ENCODE measurements at places on chromosomes 5 and 9.
A peak's percentile ranks its signal among the peaks of the same experiment; 100 is the strongest.

- no peak for DNase-seq
These were observed 1.4 kb downstream of the PAX5 start for GRCh38 chr9:37032713-37033112.

DNA sequence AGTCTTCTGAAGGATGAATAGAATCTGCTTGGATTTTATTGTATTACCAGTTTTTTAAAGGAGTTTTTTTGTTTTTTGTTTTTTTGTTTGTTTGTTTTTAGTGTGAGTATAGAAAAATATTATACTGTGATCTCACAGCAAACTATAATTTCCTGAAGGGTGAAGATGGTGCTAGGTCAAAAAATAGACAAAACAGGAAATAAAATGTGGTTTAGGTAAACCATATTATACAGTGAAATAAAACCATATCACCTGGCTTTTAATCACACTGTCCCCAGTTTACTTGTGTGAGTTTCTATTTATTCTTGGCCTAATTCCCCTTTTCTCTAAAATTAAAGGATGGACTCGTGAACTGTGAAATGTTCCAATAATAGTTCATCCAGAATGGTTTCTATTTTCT, 841.3 kb upstream of the CTNND2 start:
- no peak for DNase-seq

DNA sequence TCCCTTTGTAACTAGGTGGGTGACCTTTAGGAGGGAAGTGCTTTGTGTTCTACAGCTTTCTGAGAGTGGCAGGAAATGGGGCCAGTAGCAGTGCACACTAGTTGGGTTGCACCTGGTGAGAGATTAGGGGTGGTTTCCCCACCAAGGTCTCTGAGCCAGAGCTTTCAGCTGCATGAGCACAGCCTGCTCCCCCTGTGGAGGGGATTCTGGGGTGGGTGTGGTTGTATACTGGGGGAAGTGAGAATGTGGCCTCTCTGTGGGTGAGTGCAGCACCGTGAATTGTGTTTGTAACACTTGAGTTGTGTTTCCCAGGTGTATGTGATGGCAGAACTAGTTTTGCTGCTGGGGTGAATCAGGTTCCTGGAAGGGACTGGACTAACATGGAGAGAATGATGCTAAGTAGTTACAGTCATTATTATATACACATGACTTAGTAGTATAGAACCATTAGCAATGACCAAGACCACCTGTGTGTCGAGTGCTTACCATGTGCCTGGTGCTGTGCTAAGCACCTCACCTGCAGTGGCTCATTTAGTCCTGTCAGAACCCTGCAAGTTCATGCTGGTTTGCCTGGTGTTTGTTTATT, 11.8 kb upstream of the CXXC5 start:
- peak; percentile 45 for DNase-seq

DNA sequence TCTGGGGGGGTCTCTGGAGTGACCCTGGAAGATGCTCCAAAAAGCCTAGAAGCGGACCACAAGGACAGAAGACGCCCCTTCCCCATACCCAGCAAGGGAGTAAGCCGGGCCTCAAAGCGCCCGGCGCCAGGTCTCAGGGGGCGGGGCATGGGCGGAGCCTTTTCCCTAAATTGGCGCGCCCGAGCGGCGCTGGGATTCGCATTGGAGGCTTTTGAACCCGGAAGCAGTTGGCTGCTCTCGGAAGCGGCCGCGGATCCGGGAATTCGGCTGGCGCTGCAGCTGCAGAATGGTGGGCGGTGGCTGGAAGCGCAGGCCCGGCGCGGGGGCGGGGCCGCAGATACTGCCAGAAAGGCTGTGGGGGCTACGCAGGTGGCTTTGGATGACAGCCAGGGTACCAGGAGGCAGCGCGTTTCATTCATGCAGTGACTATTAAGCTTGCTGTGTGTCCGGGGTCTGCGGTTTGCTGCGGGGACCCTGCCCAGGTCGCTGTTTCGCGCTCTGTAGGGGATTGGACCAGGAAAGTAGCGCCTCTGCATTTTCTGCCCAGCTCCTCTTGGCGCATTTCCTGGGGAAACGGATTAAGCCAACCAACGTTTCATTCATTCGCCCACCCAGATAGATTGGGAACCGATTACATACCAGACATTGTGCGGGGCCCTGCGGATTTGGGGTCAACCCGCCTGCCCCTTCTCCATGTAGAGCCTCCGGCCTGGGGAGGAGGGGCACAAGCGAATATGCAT, 83.0 kb upstream of the FREM1 start:
- peak; percentile 48 for DNase-seq

DNA sequence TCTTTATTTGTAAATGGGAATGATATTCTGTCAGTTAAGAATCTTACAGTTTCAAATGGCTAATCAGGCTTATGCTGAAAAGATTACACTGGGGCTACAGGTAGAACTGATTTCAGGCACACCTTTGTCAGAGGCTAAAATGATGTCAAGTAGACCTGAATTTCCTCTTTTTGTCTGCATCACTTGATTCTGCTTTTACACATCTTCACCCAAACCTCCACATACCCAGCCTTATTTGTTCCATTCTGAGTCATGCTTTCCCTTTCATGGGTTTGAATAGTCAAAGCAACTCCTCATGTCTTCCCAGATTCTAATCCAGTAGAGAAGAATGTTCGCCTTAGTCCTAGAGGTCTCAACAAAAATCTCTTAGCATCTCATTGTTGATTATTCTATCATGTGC, 156.4 kb downstream of the CWC27 start:
- no peak for DNase-seq

DNA sequence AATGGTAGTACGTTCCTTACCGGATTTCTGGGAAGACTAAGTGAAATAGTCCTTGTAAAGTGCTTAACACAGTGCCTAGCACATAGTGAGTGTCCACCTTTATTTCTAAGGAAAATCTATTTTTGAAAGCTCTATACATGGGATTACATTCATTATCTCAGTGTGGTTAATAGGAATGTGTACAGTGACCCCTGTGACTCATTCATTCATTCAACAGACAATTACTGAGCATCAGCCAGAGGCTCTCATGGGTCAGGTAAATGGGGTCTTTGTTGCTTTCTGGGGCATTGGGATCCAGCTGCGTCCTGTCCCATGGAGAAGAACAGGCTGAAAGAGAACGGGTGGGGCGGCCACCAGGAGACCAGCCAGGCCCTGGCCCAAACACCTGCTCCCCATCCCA, 226.2 kb upstream of the TBC1D2 start:
- no peak for DNase-seq

- no peak for DNase-seq
These were observed 191.9 kb upstream of the PUM3 start for GRCh38 chr9:3035579-3036332.

DNA sequence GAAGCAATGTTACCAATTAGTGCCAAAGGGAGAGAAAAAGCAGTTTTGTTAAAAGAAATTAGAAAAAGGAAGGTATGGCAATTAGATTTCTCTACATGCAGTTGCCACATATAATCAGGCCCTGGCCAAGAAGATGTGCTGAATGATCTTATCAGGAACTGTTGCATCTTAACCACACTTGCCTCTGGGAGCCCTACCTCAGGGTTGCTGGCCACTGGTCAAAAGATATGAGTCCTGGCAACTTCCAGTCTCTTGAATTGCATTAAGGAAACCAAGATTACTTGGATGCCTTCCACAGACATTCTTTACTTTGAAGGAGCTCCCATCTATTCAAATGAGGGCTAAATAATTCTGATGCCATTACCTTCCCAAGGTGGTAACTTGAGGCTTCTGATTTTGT, 60.4 kb downstream of the TNC start:
- DNase-seq, result no peak

DNA sequence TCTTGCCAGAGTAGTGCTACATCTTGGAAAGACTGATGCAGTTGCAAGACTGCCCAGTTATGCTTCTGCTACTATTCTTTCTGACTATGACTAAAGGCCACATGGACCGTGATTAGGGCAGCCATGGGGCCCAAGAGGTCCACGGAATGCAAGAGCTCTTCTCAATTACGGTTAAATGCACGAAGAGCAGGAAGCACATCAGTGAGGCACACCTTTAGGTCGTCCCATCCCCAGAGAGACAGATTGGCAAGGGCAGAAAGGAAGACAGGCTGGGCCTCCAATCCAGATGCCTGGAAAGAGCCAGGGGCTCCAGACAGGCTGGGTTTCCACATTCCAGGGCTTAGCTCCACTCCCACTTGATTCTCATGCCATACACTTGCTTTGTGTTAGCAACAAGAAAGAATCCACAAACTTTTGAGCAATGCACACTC, 132.3 kb upstream of the SLIT3 start:
- no peak for DNase-seq

DNA sequence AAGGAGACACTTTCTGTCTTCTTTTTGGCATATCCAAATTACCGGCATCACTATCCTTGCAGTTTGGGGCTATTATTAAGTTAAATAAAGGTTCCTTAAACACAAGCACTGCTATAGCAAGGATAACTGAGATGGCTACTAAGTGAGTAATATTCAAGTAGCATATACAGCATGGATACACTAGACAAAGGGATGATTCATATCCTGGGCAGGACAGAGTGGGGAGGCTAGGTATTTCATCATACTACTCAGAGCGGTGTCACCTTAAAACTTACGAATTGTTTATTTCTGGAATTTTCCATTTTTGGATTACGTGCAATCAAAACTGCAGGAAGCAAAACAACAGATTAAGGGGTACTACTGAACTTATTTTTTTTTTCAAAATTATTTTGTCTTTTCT, 54.1 kb downstream of the FER start:
- DNase-seq, result no peak

- DNase-seq, result no peak
These were observed 20.7 kb downstream of the COL23A1 start for GRCh38 chr5:178569485-178569884.

DNA sequence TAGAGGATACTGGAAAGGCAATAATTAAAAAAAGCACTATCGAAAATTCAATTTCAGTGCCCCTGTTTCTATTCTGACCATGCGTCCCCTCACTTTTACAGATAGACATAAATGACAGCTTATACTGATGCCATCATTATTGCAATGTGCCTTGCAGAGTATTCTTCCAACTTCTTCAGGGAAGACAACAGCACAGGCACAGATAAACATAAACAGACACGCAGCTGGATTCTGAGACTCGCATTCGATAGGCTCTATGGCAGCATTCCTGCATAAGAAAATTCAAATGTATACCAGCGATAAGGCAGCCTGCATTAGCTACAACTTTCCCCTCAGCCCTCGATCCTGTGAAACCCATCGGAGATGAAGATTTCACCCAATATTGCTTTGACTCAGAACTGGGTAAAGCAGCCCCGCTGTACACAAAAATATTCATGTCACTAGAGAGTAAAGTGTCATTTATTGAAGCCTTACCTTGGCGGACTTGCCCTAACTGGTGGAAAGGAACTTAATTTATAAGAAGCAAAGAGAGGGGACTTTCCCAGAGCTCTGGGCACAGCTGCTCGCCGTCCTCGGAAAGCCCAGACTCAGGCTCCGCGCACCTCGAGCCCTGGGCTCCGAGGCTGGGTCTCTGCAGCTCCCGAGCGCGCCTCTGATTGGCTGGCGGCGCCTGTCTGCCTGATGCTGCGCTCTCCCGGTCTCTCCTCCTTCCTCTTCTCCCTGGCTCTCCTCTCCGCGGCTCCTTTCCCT, at the start of gene CDH18:
CDH18 (minus strand) TSS at position 589 of the 750 bp plus-strand sequence. CDS start 149,214 bp downstream, outside the sequence.
- DNase-seq, result no peak

DNA sequence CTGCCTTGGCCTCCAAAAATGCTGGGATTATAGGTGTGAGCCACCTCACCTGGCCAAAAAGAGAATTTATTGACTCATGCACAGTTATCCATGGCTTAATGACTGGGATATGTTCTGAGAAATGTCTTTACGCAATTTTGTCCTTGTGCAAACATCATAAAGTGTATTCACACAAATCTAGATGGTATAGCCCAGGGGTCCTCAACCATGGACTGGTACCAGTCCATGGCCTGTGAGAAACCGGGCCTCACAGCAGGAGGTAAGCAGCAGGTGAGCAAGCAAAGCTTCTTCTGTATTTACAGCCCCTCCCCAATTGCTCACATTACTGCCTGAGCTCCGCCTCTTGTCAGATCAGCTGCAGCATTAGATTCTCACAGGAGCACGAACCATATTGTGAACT, 12.4 kb upstream of the SIL1 start:
- no peak for DNase-seq

GRCh38 chr9:107815782-107816560, 326.4 kb upstream of the KLF4 start:
- no peak for DNase-seq
